Ammon's horn (tissue), 1 donor: ENCODE measurements at places on chromosomes 4 and X.

GRCh38 chr4:76585272-76585671 is 150.2 kb downstream of the SHROOM3 start:
- no peak for DNase-seq

DNA sequence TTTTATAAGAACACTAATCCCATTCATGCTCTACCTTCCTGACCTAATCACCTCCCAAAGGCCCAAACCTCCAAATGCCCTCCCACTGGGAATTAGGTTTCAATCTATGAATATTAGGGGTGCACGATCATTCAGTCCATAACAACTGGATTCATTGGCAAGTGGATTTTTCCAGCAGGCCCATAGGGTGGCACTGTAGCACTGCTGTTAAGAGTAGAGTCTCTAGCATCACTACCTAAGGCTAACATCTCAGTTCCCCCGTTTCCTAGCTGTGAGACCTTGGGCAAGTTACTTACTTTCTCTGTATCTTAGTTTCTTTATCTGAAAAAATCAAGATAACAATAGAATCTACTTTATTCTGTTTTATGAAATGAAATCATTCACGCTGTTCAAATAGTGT is 315.8 kb downstream of the STIM2 start:
- DNase-seq: peak; percentile 76

DNA sequence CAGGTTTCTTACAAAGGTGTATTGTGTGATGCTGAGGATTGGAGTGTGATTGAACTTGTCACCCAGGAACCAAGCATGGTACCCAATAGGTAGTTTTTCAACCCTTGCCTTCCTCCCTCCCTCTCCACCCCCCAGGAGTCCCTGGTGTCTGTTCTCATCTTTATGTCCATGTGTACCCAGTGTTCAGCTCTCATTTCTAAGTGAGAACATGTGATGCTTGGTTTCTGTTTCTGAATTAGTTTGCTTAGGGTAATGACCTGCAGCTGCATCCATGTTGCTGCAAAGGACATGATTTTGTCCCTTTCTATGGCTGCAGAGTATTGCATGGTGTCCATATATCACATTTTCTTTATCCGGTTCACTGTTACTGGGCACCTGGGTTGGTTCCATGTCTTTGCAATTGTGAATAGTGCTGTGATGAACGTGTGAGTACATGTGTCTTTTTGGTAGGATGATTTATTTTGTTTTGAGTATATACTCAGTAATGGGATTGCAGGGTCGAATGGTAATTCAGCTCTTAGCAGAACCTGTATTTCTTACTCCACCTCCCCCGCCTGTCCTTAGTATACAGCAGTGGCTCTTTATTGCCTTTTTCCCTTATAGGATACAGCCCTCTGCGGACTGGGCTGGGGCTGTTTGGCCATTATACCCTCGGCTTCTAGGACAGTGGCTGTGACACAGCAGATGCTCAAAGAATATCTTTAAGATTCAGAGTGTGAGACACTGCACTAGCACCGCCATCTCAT is 145.4 kb downstream of the PTTG2 start:
- DNase-seq: no peak

GRCh38 chrX:120614816-120615215 is 10.9 kb downstream of the MCTS1 start:
- DNase-seq: no peak

GRCh38 chrX:131054906-131055305 is 3.2 kb upstream of the ARHGAP36 start:
- no peak for DNase-seq

DNA sequence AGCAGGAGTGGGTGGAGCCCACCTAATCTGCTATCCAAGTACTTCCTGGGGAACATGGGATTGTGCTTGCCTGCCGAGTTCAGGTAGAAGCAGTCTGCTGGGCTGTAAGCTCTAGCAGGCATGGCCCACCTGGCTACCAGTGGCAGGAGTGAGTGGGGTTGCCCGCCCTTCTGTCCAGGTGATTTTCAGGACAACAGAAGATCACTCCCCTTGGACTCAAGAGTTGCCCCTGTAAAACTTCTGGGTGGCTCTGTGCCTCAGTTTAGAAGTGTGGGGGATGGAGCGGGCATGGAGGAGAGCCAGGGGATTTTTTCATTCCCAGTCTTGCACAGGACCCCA is 43.5 kb downstream of the NDST3 start:
- DNase-seq: no peak

DNA sequence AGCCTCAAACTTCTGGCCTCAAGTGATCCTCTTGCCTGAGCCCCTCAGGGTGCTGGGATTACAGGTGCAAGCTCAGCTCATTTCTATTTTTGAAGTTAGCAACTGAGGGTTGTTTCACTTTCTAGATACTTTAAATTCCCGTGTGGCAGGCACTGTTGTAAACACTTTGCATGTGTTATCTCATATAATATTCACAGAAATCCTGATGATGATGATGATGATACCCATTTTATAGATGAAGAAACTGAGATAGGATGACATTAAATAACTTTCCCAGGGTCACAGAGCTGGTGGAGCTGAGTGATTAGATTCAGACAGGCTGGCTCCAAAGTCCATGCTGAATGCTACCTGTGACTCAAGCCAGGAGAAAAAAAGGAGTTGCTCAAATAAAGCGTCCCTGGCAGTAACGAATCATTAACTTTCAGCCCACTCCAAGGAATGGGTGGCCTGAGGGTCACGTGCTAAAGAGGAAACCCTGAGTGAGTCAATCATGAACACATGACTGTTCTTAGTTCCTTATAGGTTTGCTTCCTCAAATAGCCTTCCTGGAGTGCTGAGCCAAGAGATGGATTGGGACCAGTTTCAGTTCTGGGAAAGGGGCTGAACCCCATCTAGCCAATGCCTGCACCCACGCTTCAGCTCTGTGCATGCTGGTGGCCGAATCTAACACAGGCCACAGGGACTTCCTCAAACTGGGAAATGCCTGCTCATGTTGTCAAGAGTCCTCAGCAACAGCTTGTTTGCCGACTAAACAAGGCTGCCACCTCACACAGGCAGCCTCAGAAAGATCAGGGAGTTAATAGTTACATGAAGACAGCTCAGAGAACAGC is 52.8 kb downstream of the RBM47 start:
- peak; percentile 85 for DNase-seq

- DNase-seq: no peak
Observed at GRCh38 chrX:13029887-13030771, 14.3 kb downstream of the FAM9C start.

GRCh38 chrX:81957900-81958545 is 756.1 kb downstream of the SH3BGRL start:
- peak; percentile 49 for DNase-seq
